ENCODE measurements at places on chromosomes 16 and 17. TPM values are rescaled to one million over a fixed set of nuclear protein-coding genes. Genes with fewer than 3 reads are reported as not detected.
A peak's percentile ranks its signal among the peaks of the same experiment; 100 is the strongest.

GRCh38 chr17:44774271-44775135 is 15.7 kb downstream of the ADAM11 start:
- peaks cover 10% of the 10 kb centered on the region for H3K27me3 ChIP-seq
- peak; percentile 87 for DNase-seq
- peak overlapping the region; percentile 47 for H3K27ac ChIP-seq
- H3K4me1 ChIP-seq: peaks cover 8% of the 10 kb centered on the region
- H3K4me3 ChIP-seq: peak overlapping the region; percentile 74
- no peaks in the 10 kb centered on the region for H3K36me3 ChIP-seq

DNA sequence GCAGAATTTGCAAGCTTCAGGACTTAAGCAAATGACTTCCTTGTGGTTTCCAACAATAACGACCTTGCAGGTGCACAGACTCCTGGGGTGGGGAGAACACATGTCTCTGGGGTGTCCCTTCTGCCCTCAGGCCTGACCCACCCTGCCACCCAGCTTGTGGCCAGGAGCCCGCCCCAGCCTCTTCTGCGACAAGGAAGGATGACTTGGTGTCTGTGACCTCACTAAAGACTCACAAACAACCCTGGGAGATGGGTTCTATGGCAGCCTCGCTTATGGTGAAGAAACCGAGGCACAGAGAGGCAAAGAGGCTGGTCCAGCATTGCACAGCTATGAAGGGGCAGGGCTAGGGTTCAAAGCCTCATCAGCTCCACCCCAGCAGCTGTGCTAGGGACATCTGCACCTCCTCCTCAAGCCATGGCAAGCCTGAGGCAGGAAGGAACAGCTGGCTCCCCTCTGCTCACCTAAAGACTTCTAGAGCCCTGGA is 2.6 kb downstream of the ATP2A3 start:
- peak overlapping the region; percentile 85 for H3K4me3 ChIP-seq
- peak overlapping the region; percentile 63 for H3K27ac ChIP-seq
- H3K36me3 ChIP-seq: peaks cover 7% of the 10 kb centered on the region
- H3K4me1 ChIP-seq: peaks cover 60% of the 10 kb centered on the region

Gene CACNG5
- total RNA-seq: not detected

DNA sequence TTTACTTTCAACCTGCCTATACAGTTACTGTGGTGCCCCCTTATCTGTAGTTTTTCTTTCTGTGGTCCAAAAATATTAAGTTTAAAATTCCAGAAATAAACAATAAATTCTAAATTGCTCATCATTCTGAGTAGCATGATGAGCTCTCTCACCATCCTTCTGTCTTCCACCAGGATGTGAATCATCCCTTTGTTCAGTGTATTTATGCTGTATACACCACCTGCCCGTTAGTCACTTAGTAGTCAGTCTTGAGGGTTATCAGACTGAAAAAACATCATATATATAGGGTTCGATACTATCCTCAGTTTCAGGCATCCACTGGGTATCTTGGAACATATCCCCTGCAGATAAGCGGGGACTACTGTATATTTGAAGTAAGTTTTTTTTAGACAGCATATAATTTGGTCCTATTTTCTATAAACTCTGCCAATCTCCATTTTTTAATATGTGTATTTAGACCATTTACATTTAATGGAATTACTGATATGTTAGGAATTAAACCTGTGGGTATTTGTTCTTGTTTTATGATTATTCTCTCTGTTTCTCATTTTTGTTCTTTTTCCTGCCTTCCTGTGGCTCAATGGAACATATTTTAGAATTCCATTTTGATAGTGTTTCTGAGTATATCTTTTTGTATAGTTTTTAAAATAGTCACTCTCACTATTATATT is 31.0 kb downstream of the TBX21 start:
- no peak overlapping the region for H3K27ac ChIP-seq
- no peaks in the 10 kb centered on the region for H3K36me3 ChIP-seq
- peaks cover 24% of the 10 kb centered on the region for H3K27me3 ChIP-seq

- H3K4me1 ChIP-seq: no peaks in the 10 kb centered on the region
- no peak for DNase-seq
- no peak overlapping the region for H3K4me3 ChIP-seq
- no peak overlapping the region for H3K27ac ChIP-seq
- H3K27me3 ChIP-seq: no peaks in the 10 kb centered on the region
Observed at GRCh38 chr16:13012601-13013000, 111.2 kb downstream of the SHISA9 start.

GRCh38 chr16:73998707-73999106 is 297.9 kb upstream of the PSMD7 start:
- no peaks in the 10 kb centered on the region for H3K27me3 ChIP-seq
- no peak for DNase-seq
- H3K4me3 ChIP-seq: no peak overlapping the region
- no peaks in the 10 kb centered on the region for H3K4me1 ChIP-seq
- H3K27ac ChIP-seq: no peak overlapping the region

DNA sequence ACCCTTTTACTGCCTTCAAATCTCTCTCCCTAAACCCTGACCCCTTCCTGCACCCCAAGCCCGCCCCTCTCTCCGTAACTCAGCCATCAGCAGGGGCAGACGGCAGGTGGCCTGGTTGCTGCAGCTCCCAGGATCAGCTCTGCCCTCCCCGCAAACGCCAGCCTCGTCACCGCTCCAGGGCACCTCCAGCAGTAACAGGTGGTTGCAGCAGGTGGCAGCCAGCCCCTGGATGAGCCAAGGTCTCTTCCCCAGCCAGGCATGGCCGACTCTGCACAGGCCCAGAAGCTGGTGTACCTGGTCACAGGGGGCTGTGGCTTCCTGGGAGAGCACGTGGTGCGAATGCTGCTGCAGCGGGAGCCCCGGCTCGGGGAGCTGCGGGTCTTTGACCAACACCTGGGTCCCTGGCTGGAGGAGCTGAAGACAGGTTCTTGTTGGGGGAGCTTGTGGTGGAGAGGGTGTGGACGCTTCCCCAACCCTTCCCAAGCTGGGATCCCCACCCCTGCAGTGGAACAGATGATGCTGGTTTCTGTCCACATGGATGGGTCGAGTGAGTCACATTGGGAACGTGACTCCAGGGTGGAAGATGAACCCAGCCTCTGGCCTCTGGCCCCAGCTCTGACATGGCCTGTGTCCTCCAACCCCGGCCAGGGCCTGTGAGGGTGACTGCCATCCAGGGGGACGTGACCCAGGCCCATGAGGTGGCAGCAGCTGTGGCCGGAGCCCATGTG is 558 bp downstream of the HSD3B7 start:
- no peak overlapping the region for H3K27ac ChIP-seq
- DNase-seq: no peak
- H3K4me1 ChIP-seq: no peaks in the 10 kb centered on the region
- H3K27me3 ChIP-seq: no peaks in the 10 kb centered on the region
- H3K4me3 ChIP-seq: no peak overlapping the region

GRCh38 chr17:44916781-44917241 is 1.5 kb upstream of the GFAP start:
- H3K27me3 ChIP-seq: peaks cover 32% of the 10 kb centered on the region
- no peak overlapping the region for H3K4me3 ChIP-seq
- peaks cover 4% of the 10 kb centered on the region for H3K4me1 ChIP-seq
- DNase-seq: no peak

Gene C1QTNF8
- not detected for total RNA-seq

DNA sequence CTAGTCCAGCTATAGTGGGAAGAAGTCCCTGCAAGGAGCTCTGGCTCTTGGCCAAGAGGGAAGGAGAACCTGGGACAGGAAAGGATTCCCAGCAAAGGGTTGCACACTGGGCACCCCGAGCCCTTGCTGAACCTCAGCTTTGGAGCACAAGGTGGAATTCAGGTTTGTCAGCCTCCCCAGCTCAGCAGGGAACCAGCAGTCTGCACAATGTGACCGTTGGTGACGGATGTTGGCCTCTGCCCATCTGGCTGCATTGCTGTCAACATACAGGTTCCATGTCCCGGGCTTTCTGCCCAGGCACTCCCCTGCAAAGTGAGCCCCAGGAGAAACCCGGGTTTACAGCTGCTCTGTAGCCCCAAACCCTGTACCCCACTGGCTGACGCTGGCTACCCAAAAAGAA is 6.7 kb downstream of the RPRML start:
- no peak for DNase-seq
- no peak overlapping the region for H3K4me3 ChIP-seq
- H3K36me3 ChIP-seq: peaks cover 4% of the 10 kb centered on the region
- H3K27me3 ChIP-seq: peaks cover 11% of the 10 kb centered on the region

- DNase-seq: no peak
- H3K27me3 ChIP-seq: no peaks in the 10 kb centered on the region
- no peaks in the 10 kb centered on the region for H3K36me3 ChIP-seq
- peaks cover 17% of the 10 kb centered on the region for H3K4me1 ChIP-seq
Observed at GRCh38 chr17:49365667-49366066, 3.6 kb upstream of the ZNF652 start.

GRCh38 chr16:9308850-9309249 is 217.4 kb downstream of the HAPSTR1 start:
- H3K4me3 ChIP-seq: no peak overlapping the region
- peaks cover 2% of the 10 kb centered on the region for H3K27me3 ChIP-seq
- DNase-seq: no peak
- H3K36me3 ChIP-seq: no peaks in the 10 kb centered on the region

- DNase-seq: no peak
- no peak overlapping the region for H3K4me3 ChIP-seq
- H3K27me3 ChIP-seq: no peaks in the 10 kb centered on the region
- H3K4me1 ChIP-seq: no peaks in the 10 kb centered on the region
Observed at GRCh38 chr16:49920397-49920796, 64.5 kb upstream of the ZNF423 start.

DNA sequence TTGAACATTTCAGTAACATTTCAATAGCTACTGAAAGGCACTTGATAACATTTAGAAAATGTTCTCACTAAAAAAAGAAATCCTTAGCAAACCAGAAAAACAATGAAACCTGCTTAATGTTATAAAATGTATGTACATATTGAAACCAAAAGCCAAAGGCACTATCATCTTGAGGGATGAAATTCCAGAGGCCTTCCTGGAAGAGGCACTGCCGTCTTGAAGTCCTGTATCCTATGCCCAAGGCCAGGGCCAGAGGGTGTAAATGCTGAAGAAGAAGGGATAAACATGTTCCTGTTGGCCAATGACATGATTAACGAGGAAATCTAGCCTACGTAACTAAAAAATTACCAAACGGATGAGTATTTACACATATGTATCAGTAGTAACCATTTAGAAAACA is 57.0 kb upstream of the DNAH17 start:
- no peak overlapping the region for H3K4me3 ChIP-seq
- no peaks in the 10 kb centered on the region for H3K36me3 ChIP-seq
- DNase-seq: no peak

DNA sequence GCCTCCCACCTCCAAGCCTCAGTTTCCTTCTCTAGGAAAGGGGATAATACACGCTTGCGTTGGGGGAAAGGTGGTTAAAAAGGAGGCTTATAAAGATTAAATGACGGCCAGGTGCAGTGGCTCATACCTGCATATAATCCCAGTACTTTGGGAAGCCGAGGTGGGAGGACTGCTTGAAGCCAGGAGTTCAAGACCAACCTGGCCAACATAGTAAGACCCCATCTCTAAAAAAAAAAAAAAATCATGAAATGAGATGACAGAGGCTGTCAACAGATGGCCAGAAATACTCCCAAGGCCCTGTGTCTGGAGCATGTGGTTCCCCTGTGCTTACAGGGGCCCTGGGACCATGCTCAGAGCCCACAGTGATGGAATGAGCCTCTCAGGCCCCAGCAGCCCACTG is 30.4 kb downstream of the RTN4RL1 start:
- no peaks in the 10 kb centered on the region for H3K36me3 ChIP-seq
- peaks cover 23% of the 10 kb centered on the region for H3K27me3 ChIP-seq
- H3K27ac ChIP-seq: no peak overlapping the region
- H3K4me1 ChIP-seq: no peaks in the 10 kb centered on the region
- no peak overlapping the region for H3K4me3 ChIP-seq

DNA sequence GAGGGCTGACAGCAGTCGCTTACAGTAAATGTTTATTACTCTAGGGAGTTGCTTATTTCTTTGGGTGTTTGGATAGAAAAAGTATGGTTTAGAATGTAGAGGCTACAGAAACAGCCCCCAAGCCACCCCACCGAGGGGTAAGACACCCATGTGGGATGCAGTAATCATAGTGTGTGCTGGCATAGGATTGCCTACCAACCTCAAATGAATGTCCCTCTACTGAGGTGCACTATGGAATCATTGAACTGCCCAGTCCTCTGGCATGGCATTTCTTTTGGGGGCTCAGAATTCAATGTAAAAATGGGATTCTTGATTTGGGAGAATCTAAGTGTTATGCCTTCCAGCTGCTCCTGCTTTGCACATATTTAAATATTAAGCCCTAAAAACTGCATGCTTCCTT is 46.8 kb downstream of the ZNF267 start:
- H3K36me3 ChIP-seq: peaks cover 83% of the 10 kb centered on the region
- H3K27me3 ChIP-seq: no peaks in the 10 kb centered on the region
- DNase-seq: no peak
- peak overlapping the region; percentile 20 for H3K27ac ChIP-seq
- no peaks in the 10 kb centered on the region for H3K4me1 ChIP-seq
- H3K4me3 ChIP-seq: no peak overlapping the region

Gene FBXW10B
- total RNA-seq: 0.21 TPM

Gene C16orf54
- 17.3 TPM for total RNA-seq

DNA sequence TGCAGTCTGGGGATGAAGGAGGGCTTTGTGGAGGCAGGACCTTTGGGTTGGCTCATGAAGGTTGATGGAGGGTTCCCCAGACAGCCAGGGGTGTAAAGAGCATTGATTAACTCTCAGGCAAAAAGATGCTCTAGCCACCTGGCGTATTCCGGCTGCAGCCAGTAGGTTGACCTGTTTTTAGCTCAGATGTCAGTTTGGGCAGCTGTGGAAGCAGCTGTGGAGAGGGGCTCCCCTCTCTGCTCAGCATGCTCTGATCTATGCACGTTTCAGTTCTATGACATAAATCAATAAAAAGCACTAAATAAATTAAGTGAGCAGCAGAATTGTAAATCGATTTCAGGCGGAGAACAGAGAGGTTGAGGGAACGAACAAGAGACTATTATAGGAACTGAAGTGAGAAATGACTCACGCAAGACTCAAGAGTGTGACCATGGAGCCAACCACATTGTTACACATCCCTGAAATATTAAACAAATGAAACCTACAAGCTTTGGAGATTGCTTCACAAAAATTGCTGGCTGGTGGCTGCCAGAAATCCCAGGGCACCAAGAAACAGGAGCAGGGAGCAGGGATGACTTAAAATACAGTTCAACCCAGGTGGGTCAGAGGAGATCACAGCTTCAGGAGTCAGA is 111.9 kb downstream of the GSG1L start:
- no peak overlapping the region for H3K4me3 ChIP-seq
- no peaks in the 10 kb centered on the region for H3K36me3 ChIP-seq
- no peak overlapping the region for H3K27ac ChIP-seq

Gene KLHL36
- total RNA-seq: 32.6 TPM

All from activated naive CD8-positive, alpha-beta T cell treated with anti-CD3 and anti-CD28 coated beads for 36 hours (primary cell).